ENCODE measurements at places on chromosomes 6 and 20.

GRCh38 chr6:47502920-47503319, 25.3 kb downstream of the CD2AP start:
- DNase-seq = no peak

DNA sequence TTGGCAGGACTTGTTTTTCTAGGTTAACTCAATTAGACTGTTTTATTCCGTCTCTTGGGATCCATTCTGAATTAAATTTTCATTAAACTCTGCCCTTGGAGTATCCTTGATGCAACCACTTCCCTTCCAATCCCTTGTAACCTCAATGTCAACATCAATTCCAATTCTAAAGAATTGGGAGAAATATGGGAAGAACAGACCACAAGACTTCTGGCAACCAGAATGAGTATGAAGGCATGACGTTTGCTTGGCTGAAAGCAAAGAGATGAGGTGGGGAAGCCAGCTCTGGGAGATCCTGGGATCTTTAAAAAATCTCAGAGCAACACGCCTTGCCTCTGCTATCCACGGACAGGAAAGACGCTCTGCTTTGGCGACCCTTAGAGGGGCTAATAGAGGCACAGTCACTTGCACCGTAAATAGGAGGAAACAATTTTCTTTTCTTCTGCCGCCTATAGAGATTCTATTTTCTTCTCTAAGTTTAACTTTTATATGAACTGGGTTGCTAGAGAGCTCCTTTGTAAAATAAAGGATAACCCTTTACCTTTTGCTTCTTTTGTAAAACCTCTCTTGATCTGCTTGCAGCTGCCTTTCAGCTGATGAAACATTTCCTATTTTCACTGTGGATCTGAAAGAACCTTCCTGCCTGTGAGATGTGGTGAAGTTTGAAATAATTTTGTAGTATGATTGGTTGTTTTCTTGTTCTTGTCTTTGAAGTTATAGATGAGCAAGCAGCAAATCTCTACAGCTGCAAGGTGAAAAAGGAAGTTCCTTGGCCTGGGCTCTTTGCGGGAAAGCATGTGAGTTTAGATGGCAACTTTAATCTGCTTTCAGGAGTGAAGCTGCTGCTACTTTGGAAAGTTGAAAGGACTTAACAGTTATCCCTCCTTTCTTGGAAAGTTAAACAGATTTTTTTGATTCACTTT, at the start of gene ASIP:
Gene ASIP, plus strand, starts transcription at position 731 of the 923 bp plus-strand sequence. CDS start 18,952 bp downstream, outside the sequence.
- no peak for DNase-seq

DNA sequence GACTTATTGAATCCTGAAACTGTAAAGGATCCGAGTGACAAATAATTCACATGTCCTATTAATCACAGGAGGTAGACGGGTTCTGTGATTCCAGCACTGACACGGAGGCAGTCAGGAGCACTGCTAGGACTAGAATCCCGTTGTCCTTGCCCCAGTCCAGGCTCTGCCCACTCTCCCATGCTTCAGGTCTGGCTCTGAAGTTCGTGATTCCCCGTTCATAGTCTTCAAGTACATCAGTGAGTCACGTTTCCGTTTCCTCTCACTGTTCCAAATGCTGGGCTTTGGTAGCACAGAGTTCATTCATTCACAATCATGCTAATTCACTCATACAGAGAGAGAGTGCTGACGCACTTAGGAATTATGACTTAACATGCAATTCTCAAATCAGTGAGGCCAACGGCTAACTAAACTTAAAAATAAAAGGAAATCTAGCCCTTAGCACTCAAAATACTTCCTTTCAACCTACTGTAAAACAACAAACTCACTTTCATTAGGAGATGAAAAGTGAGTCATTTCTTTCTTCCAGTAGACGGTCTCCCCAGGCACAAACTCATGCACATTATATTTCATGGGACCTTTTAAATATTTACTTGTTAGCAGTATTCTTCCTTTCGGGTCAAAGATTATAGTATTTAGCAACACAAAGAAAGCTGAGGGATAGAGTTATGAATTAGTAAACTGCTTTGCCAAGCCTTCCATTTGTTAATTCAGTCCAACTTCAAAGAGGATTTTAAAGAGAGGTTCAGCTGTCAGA, 94.0 kb upstream of the NHSL1 start:
- DNase-seq = peak; percentile 78

DNA sequence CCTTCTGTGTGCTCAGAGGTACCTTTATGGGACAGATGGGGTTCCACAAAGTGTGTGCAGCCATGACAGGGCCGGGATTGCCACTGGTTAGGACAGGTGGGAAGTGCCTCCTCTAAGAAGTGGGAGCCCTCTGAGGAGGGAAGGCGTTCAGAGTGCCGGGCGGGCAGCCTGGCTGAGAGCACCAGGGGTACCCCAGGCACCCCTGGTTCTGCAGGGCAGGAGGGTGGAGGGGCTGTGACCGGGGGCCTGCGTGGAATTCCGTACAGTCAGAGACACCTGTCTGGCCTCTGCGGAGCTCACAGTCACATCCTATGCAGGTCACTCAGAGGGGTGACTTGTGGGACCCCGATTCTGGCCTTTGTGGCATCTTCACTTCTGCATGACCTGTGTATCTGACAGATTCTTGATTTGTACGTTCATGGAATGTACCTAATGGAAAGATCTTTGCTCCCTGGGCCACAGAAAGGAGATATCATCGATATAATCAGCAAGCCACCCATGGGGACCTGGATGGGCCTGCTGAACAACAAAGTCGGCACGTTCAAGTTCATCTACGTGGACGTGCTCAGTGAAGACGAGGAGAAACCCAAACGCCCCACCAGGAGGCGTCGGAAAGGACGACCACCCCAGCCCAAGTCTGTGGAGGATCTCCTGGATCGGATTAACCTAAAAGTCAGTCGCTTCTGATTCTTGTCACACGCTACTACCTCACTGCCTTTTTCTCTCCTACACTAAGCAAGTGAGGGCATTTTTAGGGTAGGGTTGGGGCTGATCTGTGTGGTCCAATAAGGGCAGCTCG, 190.9 kb downstream of the SASH1 start:
- DNase-seq = no peak

GRCh38 chr6:26331218-26332073, 33.6 kb upstream of the BTN3A2 start:
- peak; percentile 69 for DNase-seq

DNA sequence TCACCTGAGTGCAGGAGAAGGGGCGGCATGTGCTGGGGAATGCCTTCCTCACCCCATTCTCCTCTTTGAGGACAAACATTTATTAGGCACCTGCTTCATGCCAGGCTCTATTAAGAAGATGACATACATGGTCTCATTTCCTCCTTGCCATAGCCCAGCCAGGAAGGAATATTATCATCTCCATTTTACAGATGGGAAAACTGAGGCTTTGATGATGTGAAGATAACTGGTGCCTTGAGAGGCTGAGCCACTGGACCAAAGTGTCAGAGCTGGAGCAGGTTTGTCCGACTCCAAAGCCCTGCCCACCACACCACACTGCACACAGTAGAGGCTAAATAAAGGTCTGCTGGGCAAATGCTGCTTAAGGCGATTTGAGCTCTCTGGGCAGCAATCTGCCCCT, 37.2 kb downstream of the FAM110A start:
- no peak for DNase-seq

Measured in trophoblast cell (in vitro differentiated cells and primary cell).